COR-L47 (cell line): ENCODE measurements at places on chromosomes 7 and 10.

DNA sequence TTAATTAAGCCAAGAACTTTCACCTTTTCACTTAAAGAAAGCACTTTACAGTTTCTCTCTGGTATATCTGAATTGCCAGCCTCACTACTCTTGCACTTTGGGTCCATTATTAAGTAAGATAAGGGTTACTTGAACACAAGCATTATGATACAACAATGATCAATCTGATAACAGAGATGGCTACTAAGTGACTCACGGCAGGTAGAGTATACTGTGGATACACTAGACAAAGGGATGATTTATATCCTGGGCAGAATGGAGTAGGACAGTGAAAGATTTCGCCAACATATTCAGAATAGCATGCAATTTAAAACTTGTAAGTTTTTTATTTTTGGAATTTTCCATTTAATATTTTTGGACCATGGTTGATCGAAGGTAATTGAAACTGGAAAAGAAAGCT lies 34.3 kb upstream of the ITGB8 start:
- DNase-seq = no peak

- DNase-seq = no peak
Measured at GRCh38 chr7:77370606-77371005, 45.5 kb downstream of the GSAP start.

DNA sequence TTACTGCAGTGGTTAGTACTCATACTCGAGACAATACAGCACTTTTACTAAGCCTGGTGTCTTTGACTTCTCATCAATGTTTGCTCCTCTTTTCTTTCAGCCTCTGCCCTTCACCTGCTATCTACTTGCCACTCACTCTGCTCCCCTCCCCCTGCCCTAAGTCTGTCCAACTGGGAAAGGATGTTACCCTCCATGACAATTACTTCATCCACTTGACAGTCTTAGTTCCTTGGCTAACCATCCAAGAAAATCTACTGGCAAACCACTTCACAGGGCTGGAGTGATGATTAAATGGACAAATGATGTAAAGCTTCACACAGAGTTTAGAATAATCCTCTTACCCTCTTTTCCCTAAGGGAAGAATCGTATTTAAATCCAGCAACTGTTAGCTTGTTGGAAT lies 8.2 kb upstream of the DLD start:
- no peak for DNase-seq

- no peak for DNase-seq
Measured at GRCh38 chr10:26550774-26551526, 112.8 kb downstream of the APBB1IP start.

GRCh38 chr10:23521735-23522134 lies 82.9 kb downstream of the OTUD1 start:
- DNase-seq = no peak

DNA sequence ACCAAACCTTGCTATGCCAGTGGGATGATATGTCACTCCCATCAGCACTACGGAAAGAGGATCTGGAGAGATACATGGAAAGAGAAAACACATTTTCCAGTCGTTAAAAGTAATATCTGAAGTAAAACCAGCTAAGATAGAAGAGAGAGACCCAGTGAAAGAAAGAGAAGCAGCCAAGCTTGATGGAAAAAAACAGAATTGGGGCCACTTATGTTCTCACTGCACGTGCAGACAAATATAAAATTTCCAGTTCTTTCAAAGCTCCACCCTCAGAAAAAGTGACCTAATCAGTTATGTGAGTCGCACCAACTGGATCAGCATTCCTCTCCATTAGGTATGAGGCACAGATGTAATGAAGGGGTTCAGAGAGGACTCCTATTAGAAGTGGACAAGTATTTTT lies 266.1 kb downstream of the MTERF1 start:
- DNase-seq = no peak

DNA sequence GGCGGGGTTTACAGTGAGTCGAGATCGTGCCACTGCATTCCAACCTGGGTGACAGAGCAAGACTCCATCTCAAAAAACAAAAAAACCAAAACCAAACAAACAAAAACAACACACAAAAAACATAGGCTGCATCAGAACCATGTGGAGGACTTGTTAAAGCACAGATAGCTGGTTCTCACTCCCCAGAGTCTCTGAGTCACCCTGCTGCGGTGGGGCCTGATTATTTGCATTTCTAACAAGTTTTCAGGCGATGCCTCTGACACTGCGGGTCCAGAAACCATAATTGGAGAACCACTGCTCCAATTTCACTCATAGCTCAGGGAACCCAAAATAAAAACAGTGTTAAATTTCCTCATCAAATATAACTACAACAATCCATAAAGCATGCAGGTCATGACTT lies 816.7 kb downstream of the MAGI2 start:
- DNase-seq = no peak

DNA sequence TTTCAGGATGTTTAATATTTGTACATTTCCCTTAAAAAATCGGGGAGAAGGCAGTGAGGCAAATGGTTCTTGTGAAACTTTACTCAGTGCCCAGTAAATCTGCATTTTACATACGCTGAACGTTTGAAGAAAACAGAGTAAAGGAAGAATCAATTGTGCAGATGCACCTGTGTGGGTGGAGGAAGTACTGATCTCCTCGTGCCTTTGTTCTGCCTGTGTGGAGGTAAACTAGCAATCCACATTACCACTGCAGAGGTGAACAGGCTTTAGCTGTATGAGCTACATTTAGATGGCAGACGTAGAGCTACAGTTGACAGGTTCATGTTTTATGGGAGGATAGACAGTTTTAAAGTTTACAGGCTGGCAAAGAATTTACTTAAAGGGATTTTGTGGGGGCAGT lies 62.7 kb upstream of the VIPR2 start:
- no peak for DNase-seq

DNA sequence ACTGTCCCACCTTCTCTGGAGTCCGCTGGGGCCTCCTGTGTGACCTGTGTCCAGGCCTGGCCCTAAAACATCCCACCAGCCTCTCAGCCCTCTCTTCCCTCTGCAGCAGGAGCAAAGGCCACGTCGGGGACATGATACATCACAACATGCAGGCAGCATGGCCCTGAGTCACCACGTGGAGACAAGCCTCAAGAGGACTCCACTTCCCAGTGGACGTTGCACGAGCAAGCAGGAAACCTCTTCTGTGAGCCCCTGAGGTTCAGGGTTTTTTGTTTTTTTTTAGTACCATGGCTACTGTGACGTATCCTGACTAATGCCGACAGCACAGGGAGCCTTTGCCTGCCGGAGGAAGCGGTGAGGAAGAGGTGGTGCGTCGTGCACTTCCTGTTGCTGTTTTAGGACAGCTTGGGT lies 165.9 kb downstream of the DNAJB6 start:
- DNase-seq = no peak

DNA sequence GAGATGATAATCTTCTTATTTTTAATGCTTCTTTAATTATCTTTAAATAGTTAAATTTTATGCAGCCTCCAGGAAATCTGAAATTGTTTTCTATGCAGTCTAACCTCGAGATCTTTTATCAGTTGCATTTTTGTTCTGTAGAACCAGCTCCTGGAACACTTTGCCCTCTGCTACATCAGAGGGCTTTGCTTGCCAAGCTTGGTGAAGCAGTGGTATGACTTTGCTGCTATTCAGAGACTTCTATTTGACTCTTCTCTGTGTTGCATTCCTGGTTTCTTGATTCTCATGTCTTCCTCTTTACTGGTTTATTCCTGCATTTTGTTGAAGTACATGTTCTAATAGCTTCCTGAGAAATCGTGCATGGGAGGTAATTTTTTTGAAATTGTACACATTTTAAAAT lies 163.7 kb upstream of the TMEM229A start:
- DNase-seq = no peak

DNA sequence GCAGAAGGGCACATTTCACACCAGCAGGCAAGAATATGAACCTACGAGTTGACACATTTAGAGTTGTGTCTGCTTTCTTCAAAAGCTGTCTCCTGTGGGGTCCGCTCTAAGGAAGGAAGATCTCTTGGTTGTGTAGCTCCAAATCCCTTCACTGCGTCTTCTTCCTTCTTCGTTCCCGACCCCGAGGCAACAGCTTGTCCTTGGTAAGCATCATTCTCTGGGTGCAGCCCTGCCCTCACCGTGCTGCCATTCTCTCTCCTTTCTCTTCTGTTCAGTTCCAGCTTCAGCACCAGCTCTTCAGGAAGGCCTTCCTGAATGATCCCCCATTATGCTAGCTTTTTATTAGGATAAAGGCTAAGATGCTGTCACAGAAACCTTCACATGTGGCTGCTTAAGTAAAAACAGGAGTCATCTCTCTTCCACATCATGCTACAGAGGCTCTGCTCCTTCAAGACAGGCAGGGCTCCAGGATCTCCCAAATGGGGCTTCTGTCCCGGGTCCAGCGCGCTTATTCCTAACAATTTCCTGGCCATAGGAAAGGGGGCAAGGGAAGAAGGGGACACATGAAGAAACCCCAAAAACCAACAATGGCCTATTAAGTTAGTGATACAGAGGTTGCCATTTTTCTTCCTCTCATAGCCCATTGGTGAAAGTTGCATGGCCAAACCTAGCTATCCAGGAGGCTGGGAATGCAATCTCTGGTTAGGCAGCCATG lies 52.2 kb upstream of the SHH start:
- no peak for DNase-seq

DNA sequence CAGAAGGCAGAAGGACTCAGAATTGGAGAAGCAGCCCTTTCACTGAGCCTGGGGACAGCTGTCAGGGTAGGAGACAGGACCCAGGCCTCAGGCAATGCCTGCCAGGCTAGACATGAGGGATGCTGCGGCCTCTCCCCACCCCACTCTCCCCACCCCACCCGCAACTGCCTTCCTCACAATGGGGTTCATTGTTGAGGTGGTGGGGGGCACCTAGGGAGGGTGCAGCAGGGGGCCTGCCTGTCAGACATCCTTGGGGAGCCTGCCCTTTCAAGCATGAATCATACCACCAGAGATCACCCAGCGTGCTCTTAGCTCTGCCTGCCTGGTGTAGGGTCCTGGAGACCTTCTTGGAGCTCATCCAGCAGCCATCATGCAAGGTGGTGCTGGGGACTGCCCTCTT lies at the start of gene C10orf62:
TSS of gene C10orf62 (plus strand) at position 243 of the 400 bp plus-strand sequence. CDS start 177 bp downstream, outside the sequence.
- DNase-seq = no peak

- DNase-seq = no peak
Measured at GRCh38 chr10:121002586-121003205, 151.5 kb downstream of the WDR11 start.

DNA sequence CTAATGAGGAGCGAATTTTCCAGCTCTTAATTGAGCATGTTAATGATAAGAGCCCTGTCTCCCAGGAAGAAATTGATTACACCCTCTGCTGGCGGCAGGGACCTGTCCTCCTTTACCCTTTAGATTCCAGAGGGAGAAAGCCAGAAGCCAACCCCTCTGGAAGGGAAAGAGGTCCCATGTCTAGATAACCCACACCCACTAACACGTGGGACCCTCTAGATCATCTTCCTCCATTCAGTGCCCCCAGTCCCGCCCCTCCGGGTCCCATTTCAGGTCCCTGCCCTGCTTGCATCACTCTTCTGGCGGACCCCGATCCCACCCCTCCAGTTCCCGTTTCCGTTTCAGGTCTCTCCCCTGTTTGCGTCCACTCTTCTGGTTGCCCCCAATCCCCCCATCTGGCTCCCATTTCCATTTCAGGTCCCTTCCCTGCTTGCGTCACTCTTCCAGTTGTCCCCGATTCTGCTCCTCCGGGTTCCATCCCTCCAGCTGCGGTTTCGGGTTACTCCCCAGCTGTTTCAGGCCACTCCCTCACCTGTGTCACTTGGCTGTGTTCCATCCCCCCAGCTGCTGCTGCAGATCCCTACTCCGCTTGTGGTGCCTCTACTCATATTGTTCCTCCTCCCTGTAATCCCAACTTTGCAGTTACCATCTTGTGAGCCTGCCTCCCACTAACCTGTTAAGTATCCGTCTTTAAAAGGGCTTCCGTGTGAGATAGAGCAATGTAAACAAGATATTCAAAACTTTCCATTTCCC lies 202.4 kb downstream of the SH2D4B start:
- DNase-seq = no peak

- no peak for DNase-seq
Measured at GRCh38 chr7:95863-96260, 96.5 kb upstream of the FAM20C start.

- no peak for DNase-seq
Measured at GRCh38 chr10:70932392-70933196, 44.2 kb upstream of the PCBD1 start.

- no peak for DNase-seq
Measured at GRCh38 chr10:129090618-129091366, 376.2 kb upstream of the MGMT start.

GRCh38 chr10:492836-493235 lies 196.6 kb downstream of the DIP2C start:
- no peak for DNase-seq

DNA sequence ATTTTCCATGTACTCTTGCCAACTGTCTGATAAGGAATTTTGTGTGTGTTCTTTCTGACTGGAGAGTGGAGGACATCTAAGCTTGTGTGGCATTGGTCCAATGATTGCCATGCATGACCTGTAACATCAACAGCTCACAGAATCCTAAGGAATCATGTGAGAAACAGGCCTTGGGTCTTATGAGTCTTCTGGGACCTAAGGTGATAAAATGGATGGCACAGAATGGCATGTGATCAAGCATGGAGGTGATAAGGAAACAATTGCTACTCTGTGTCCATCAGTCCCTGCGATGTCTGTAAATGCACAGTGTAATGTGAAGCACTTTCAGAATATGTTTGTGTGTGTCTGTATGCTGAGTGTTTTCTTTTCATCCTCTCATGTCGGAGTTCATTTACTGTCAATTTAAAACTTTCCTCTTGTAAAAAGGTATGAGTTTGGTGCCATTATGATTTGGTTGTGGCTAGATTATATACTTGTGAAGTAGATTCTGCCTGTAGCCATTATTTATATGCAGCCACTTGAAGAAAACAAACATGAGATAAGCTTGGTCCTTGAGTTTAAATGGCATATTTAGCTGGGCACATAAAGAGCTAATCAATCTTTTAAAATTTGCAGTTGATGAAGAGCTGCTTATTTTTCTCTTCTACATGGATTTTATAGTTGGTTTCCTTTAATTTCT lies 127.5 kb downstream of the VPS50 start:
- DNase-seq = no peak

- no peak for DNase-seq
Measured at GRCh38 chr10:116817178-116817577, 32.1 kb upstream of the ENO4 start.
